Stimulated activated CD4-positive, alpha-beta T cell treated with anti-CD3 and anti-CD28 coated beads, Interleukin-2, amount 100 ng/mL, for 24 hours (primary cell): ENCODE measurements at places on chromosomes 2 and 18.

DNA sequence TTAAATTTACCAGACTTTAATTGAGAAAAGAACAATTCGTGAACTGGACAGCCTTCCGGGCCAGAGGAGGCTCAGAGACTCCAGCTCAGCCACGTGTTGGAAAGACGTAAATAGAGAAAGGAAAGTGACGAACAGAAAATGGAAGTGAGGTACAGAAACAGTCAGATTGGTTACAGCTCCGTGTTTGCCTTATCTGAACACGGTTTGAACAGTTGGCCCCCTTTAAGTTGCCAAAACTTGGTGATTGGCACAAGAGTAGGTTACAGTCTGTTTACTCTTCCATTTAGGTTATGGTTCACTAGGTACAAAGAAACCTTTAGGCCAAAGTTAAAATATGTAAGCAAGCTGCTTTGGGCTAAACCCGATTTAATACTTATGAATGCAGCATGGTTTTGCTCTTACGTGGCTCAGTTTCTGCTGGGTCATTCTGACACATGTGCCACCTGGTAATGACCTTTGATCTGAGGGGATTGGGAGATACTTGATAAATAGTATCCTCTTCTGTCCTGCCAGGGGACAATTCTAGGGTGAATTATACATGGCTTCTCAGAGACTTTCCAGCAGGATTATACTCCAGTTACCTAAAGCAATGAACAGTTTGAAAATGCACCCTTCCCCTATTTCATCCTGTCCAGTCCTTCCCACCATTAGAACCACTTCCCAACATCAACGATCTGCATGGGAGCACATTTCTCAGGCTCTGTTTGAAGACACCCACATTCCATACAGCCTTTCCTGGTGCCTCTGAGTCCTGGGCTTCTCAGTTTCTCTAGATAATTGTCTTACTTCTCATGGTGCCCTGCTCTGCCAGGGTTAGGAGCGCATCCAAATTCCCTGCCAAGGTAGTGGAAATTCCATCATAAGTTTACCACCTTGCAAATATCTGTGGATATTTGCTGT is 65.1 kb upstream of the TGIF1 start:
- no peak for DNase-seq

DNA sequence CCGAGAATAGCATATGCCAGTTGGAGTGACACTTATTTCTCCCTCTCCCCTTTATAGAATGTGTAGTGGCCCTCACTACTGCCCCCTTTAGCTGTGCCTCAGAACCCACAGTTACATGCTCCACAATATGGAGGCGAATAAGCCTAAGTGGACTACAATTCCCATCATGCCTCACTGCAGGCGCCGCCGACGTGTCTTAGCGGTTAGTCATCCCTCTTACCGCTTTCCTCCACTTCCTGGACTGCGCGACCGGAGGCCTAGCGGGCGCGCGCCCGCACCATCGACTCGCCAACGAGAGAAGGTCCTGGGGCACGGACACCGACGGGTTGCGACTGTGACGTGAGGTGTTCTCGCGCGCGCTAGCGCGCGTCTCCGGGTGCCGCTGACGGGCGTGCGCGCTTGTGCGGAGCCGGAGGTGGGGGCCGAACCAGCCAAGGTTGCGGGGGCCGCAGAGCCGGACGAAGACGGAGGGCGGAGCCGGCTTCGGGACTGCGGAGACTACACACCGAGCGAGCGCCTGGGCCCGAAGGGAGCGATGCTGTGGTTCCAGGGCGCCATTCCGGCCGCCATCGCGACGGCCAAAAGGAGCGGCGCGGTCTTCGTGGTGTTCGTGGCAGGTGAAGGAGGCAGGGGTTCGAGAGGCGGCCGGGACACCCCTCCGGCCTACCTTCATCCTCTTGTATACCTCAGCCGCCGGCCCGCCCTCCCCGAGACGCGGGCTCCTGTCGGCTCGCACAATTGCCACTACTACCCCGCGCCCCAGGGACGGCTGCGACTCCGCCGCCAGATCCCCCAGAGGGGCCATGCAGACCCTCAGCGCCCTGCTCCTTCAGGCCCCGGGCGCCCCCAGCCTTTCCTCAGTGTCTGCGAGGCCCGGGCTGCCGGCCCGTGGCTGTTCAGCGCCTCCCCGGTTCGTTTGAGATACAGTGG is at the start of gene UBXN4:
TSS of gene UBXN4 (plus strand) at position 461 of the 930 bp plus-strand sequence. CDS start at position 536, 75 bp downstream.
- DNase-seq, result peak; percentile 95

DNA sequence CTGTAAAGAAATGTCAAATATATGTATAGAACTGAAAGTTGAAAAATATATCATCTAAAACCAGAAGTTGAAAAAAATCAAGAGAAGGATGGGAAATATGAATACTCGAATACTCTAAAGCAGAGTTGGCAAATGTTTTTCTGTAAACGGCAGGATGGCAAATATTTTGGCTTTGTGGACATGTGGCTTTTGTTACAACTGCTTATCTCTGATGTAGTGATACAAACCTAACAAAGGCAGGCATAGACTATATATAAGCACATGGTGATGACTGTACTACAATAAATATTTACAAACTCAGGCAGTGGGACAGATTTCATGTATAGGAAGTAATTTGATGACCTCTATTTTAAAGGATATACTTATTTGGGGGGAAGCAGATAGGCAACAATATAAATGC is 224.6 kb upstream of the LRRTM4 start:
- no peak for DNase-seq

DNA sequence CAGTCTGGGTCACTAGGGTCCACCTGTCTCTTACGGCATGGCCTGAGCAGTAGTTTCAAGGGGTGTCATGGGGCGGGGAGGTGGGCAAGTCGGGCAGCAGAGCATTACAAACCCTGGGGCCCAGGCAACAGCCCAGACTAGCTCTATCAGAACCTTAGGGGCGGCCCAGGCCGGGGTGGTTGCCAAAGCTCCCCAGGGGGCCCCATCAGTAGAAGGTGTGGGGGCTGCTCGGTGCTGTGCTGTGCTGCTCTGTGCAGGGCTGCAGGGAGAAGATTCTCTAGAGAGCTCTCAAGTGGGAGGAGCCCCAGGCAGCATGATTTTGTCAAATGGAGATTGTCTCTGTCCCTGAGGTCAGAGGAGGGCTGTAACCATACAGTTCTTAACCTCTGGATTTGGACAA is 36.4 kb upstream of the SLC14A1 start:
- no peak for DNase-seq

DNA sequence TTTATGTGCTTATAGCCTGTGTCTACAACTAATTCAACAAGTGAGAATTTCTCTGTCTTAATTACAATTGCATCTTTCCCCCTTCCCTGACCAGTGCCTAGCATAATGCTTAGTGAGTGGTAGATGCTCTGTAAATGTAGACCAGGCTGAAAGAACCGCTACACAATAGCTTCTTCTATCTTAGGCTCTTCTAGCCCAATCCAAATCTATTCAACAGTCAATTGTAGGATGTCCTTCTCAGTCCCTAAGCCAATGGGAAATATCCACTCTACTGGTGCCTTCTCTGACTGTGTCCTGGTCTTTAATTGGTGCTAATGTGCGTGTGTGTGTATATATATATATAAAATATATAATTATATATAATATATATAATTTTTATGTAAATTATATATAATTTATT is 34.1 kb upstream of the GCC2 start:
- no peak for DNase-seq

DNA sequence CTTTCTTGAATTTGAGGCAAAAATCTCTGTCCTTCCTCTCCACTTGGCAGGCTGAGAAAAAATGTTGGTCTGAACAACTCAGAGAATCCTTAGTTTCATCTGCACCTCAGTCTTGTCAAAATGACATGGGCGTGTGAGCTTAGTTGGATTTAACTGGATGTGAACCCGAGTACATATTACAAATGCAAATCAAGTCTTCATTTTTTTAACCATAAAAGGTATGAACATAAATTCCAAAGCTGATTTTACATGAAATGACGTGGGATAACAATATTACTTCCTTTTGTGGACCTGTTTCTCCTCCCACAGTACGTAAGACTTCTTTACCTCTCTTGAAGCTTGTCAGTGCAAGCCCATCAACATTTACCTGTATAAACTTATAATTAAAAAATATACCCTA is 32.6 kb upstream of the RND3 start:
- no peak for DNase-seq

GRCh38 chr2:9095690-9096089 is 92.2 kb upstream of the MBOAT2 start:
- no peak for DNase-seq

DNA sequence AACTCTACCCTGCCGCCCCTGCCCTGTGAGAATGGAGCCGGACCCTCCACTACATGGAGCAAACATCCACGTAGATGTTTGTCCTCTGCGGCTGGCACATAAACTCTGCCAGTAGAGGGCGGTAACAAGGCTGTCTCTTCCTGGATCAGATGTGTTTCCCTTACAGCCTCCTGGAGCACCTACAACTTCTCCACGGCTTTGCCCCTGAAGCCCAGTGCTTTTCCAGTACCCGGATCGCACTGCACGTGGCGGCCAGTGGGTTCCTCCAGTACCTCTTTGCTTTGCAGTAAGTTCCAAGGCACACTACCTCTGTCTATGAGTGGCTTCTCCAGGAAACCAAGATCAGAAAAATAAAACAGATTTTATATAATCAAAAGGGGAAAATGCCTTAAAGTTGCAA is 651.3 kb downstream of the DCDC2C start:
- DNase-seq, result peak; percentile 7

DNA sequence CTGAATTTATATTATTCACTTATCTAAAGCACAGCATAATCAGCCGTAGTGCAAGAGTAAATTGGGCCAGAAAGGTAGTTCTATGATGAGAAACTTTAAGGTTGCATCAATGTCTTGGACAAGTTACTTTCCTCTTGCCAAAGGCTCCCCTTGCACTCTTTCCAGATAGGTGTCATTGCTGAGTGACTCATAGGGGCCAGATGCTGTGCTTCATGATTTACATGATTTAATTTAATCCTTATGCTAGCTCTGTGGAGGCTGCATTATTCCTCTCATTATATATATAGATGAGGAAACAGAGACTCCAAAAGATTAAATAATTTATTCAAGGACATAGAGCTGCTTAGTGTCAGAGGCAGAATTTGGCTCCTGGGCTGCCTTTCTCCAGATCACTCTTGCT is 5.0 kb downstream of the CFAP221 start:
- no peak for DNase-seq

DNA sequence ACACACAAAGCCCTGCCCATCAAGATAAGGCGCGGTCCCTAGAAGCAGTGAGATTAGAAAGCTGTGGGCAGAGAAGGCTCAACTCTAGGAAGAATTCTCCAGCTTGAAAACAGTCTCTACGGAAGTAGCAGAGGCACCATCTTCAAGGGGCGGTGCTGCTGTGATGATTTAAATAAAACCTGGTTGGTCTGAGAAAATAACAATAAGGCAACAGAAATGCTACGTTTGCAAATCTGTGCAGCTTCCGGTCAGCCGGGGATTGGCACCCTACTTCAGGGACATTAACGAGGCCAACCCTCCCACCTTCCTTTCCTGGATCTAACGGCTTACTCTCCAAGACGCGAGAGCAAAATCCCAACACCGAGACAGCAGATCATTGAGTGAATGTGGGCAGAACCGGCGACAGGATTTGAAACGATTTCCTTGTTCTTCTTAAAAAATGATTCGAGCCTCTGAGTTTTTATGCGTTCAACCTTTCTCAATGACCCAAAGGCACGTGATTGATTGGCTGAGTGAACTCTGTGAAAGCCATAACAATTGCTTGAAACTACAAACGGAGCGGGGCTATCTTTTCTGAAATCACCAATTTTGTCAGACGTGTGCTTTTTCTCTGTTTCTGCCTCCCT is 93.7 kb upstream of the ZNF516 start:
- no peak for DNase-seq

- DNase-seq, result peak; percentile 81
Observed at GRCh38 chr2:43174368-43174916, 52.0 kb downstream of the ZFP36L2 start.

- no peak for DNase-seq
Observed at GRCh38 chr2:27736031-27736889, 35.3 kb upstream of the MRPL33 start.

DNA sequence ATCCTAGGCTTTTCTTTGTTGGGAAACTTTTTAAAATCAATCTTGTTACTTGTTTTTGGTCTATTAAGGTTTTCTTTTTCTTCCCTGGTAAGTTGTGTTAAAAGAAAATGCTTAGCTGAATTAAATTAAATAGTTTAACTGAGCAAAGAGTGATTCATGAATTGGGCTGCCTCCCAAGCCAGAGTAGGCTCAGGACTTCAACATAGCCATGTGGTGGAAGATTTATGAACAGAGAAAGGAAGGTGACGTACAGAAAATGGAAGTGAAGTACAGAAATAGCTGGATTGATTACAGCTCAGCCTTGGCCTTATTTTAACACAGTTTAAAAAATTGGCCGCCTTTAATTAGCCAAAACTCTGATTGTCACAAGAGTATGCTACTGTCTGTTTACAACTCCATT is 27.9 kb upstream of the GALNT5 start:
- DNase-seq, result no peak

- no peak for DNase-seq
Observed at GRCh38 chr18:14961991-14962390, 214.0 kb downstream of the ANKRD30B start.

DNA sequence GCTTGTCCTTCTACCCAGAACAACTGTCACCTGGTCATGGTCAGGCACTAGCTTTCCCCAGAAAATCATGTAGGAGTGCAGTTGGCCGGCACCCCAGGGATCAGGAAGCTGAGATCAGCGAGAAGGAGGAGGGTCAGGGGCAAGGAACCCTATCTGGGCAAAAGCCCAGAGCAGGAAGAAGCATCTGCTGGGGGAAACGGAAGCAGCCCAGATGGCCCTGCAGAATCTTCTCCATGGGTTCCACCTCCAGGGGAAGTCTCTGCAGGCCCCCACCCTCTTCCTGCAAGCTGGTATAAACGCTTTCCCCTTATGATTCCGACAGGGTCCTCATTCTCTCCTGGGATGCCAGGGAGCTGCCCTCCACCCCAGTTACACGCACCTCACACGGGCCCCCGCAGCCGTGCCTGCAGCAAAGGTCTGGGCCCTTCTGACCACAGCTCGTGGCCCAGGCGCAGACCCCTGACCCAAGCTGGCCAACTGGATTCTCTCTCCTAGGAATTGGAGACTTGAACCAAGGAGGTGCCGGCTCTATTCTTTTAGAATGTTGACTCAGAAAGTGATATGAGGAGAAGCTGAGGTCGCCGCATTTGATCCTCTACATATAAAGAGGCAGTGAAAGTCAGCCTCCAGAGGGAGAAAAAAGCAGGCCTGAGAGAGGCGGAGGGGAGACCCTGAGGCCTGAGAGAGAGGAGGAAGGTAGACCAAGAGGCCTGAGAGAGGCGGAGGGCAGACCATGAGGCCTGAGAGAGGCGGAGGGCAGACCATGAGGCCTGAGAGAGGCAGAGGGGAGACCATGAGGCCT is 71.0 kb downstream of the STPG4 start:
- DNase-seq, result no peak

GRCh38 chr2:45209302-45209701 is 200.1 kb upstream of the SIX2 start:
- no peak for DNase-seq

DNA sequence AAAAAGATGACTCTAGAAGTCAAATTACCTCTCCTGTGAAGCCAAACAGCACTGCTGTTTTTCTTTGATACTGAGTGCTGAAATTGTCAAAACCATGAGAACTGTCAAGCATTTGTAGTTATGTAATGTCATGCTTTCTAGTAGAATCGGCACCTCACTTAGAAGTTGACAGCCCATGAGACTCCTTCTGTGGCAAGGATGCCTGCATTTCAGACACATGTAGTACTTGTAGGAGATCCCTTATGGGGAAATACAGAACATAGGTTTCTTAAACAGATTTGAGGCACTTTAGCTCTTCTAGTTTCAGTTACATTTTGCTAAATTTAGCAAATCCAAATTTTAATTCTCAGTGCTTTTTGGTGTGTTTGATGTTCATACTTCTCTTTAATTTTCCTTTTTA is 15.7 kb downstream of the ZNF407 start:
- DNase-seq, result no peak

GRCh38 chr2:211391189-211391567 is 834.8 kb downstream of the CPS1 start:
- DNase-seq, result no peak
